Effector memory CD8-positive, alpha-beta T cell (primary cell): ENCODE measurements at places on chromosomes 4 and X.

GRCh38 chr4:26126994-26127393, 193.8 kb upstream of the RBPJ start:
- peaks cover 18% of the 10 kb centered on the region for H3K4me1 ChIP-seq
- H3K36me3 ChIP-seq, result peaks cover 9% of the 10 kb centered on the region
- peak overlapping the region; percentile 62 for H3K27ac ChIP-seq
- no peak for DNase-seq
- H3K4me3 ChIP-seq, result no peak overlapping the region
- no peaks in the 10 kb centered on the region for H3K27me3 ChIP-seq

GRCh38 chr4:125388613-125389012, 73.9 kb downstream of the FAT4 start:
- H3K27ac ChIP-seq, result no peak overlapping the region
- no peak for DNase-seq
- H3K4me1 ChIP-seq, result no peaks in the 10 kb centered on the region
- H3K36me3 ChIP-seq, result no peaks in the 10 kb centered on the region

GRCh38 chr4:10107111-10108091, 9.2 kb downstream of the WDR1 start:
- H3K36me3 ChIP-seq, result peaks cover 81% of the 10 kb centered on the region
- DNase-seq, result no peak
- peak overlapping the region; percentile 96 for H3K27ac ChIP-seq
- H3K4me3 ChIP-seq, result peak overlapping the region; percentile 80
- H3K4me1 ChIP-seq, result peaks cover 81% of the 10 kb centered on the region

DNA sequence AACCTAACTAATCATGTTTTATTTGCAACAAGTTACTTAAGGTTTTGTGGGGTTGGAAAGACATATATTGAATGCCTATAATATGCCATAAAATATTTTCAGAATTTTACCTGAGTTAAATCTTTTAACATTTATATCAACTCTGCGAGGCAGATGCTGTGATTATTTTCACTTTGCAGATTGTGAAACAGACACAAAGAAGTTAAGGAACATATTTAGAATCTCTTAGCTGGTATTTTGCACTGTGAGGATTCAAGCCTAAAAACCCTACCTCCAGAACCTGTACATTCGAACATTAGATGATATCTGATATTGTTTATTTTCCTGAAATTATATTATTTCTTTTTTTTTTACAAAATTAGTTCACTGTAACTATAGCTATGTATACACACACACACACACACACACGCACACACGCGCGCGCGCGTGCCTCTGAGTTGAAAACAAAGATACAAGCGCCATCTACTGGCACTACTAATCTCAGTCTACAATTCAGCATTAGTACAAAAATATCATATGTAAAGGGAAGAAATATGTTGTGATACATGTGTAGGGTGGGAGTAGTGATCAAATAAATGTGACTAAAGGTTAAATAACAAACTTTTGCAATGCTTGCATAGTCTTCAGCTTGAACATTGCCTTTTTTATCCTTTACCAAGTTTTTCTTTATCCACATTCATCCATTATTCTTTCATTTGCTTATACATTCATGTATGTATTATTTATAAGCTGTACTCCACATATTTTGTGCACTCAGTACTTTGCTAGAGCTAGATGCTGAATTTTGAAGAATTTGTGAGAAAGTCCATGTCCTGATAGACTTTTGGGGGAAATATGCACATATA, 61.5 kb downstream of the ANXA10 start:
- H3K36me3 ChIP-seq, result no peaks in the 10 kb centered on the region
- H3K4me1 ChIP-seq, result peaks cover 6% of the 10 kb centered on the region
- H3K27ac ChIP-seq, result no peak overlapping the region
- DNase-seq, result peak; percentile 41

GRCh38 chrX:148723551-148723950, 223.1 kb downstream of the AFF2 start:
- no peaks in the 10 kb centered on the region for H3K36me3 ChIP-seq
- no peaks in the 10 kb centered on the region for H3K27me3 ChIP-seq

GRCh38 chrX:10648614-10649013, 28.2 kb upstream of the MID1 start:
- no peaks in the 10 kb centered on the region for H3K4me1 ChIP-seq
- no peak overlapping the region for H3K4me3 ChIP-seq
- H3K27ac ChIP-seq, result no peak overlapping the region
- no peaks in the 10 kb centered on the region for H3K27me3 ChIP-seq

DNA sequence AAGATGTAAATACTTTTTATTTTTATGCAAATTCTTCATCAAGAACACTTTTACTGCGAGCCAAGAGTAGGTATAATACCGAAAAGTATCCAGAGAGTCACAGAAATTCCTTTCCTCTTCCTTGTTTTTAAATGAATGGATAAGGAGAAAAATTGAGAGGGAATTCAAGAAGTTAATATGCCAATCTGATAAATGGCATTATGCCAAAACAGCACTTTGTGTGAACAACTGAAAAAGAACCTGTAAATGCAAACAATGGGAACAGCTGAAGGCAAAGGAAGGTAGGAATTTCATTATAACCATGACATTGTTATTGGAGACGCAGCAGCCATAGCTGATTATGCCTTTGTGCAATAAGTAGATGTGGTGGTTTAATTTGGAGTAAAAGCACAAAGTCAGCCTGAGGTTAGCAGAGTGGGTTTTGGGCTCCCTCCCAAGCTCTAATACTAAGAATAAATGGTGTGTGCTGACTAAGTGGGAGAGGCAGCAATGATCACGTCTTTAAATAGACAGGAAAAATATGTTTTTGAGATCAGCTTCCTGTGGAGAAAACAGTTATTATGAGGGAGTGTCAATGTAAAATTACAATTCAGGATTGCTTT, 209.8 kb upstream of the NDST4 start:
- H3K36me3 ChIP-seq, result peaks cover 2% of the 10 kb centered on the region
- H3K27me3 ChIP-seq, result no peaks in the 10 kb centered on the region
- no peak for DNase-seq
- H3K27ac ChIP-seq, result no peak overlapping the region
- H3K4me3 ChIP-seq, result no peak overlapping the region
- no peaks in the 10 kb centered on the region for H3K4me1 ChIP-seq

GRCh38 chr4:157172011-157172410, 48.5 kb upstream of the GRIA2 start:
- no peaks in the 10 kb centered on the region for H3K27me3 ChIP-seq
- no peaks in the 10 kb centered on the region for H3K4me1 ChIP-seq
- no peak overlapping the region for H3K4me3 ChIP-seq
- H3K27ac ChIP-seq, result no peak overlapping the region
- no peaks in the 10 kb centered on the region for H3K36me3 ChIP-seq

DNA sequence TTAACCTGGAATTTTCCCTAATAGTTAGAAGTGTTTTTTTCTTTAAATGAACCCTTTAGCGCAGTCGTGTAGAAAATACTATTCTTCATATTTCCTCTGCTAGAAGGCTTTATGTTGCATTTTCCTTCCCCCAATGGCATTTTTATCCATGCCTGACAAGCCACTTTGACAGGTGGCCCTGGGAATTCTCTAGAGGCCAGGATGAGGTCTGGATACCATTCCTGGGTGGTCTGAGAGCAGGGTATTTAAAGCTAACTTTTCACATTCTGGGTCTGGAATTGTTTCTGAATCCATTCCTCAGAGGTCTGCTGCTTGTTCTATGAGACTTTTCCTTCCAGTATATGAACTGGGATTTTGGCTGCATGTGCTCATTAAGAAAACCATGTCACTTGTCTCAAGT, 31.2 kb upstream of the PDGFRA start:
- H3K27ac ChIP-seq, result no peak overlapping the region
- DNase-seq, result no peak
- H3K4me1 ChIP-seq, result no peaks in the 10 kb centered on the region
- H3K4me3 ChIP-seq, result no peak overlapping the region
- peaks cover 18% of the 10 kb centered on the region for H3K27me3 ChIP-seq

DNA sequence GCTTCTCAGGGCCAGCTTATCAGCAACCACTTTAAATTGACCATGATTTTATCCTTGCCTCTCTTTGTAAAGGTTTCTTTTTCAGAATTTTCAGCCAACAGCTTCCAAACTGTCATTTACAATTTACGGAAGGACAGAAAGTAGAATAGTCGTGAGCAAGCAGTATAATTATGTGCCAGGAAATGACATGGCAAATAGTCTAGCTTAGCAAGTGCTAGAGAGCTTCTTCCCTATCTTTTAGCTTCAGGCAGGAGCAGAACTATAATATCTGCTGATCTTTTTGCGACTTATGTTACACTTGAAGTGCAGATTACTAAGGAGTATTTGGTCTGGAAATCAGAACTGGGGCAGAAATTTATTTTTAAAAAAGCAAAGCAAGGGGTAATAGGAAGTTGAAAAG, 123.0 kb upstream of the AP1S2 start:
- H3K27ac ChIP-seq, result no peak overlapping the region
- H3K36me3 ChIP-seq, result no peaks in the 10 kb centered on the region
- no peak for DNase-seq
- no peaks in the 10 kb centered on the region for H3K4me1 ChIP-seq
- no peak overlapping the region for H3K4me3 ChIP-seq
- no peaks in the 10 kb centered on the region for H3K27me3 ChIP-seq

- peaks cover 1% of the 10 kb centered on the region for H3K4me1 ChIP-seq
- H3K36me3 ChIP-seq, result no peaks in the 10 kb centered on the region
- DNase-seq, result no peak
- H3K27ac ChIP-seq, result no peak overlapping the region
Measured at GRCh38 chr4:129342819-129343408, 247.0 kb downstream of the C4orf33 start.

GRCh38 chr4:52431410-52431809, 227.7 kb downstream of the USP46 start:
- H3K27me3 ChIP-seq, result no peaks in the 10 kb centered on the region
- H3K36me3 ChIP-seq, result no peaks in the 10 kb centered on the region
- DNase-seq, result no peak
- H3K27ac ChIP-seq, result no peak overlapping the region
- H3K4me1 ChIP-seq, result no peaks in the 10 kb centered on the region
- no peak overlapping the region for H3K4me3 ChIP-seq

DNA sequence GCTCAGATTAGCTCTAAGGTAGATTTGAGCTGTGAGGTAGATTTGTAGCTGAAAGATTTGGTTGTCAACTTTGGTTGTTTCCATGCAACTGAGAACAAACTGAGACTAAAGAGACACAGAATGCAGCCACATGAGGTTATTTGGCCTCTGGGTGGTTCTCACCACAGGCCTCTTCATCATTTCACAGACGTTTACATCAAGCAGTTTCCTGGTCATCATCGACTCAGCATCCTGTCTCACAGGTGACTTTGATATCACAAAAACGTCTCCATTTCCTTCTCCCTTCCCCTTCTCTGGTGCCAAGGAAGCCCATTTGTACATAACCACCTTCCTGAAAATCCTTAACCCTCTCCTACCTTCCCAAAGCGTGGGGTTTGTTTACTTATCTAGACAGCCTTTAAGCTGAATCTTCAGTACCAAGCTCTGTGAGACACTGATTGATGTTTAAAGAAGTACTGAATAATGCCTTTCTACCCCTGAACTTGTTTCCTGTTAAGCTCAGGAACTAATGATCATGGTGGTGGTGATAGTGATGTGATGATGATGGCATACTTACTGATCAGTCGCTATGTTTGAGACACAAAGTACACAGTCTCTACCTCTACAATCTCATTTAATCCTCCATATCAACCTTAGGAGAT, 81.9 kb downstream of the FAM114A1 start:
- no peaks in the 10 kb centered on the region for H3K36me3 ChIP-seq
- DNase-seq, result peak; percentile 11
- H3K4me1 ChIP-seq, result peaks cover 8% of the 10 kb centered on the region
- no peak overlapping the region for H3K4me3 ChIP-seq
- peak overlapping the region; percentile 72 for H3K27ac ChIP-seq

DNA sequence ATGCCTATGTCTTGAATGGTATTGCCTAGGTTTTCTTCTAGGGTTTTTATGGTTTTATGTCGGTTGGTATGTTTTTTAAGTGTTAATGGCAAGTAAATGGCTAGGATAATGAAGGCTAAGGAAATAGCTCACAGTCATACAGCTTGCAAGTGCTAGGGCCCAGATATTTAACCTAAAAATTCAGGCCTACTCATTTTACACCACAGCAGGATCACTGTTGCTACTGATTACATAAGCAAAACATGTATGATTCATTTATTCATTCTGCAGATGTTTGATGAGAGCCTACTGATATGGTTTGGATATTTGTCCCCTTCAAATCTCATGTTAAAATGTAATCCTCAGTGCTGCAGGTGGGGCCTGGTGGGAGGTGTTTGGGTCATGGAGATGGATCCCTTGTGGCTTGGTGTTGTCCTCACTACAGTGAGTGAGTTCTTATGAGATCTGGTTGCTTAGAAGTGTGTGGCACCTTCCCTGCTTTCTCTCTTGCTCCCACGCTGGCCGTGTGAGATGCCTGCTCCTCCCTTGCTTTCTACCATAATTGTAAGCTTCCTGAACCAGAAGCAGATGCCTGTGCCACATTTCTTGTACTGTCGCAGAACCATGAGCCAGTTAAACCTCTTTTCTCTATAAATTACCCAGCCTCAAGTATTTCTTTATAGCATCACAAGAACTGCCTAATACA, 175.5 kb downstream of the MAPK10 start:
- no peak overlapping the region for H3K4me3 ChIP-seq
- no peaks in the 10 kb centered on the region for H3K27me3 ChIP-seq
- DNase-seq, result no peak

DNA sequence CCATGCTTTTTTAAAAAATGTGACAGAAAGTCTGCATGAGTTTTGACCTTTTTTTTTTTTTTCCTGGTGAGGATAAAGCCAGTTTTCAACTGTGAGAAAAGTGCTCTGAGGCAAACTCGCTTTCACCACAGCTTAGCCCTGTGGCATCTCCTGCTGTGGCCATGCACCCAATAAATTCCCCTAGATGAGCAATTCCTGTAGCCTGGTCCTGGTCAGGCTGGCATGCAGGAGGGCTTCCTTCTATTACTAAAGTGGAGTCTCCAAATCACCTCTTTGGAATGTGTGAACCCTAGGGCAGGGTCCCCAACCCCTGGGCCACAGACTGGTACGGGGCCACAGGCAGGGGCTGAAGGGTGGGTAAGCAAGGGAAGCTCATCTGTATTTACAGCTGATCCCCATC, 265.4 kb downstream of the RAPGEF2 start:
- H3K36me3 ChIP-seq, result no peaks in the 10 kb centered on the region
- H3K4me3 ChIP-seq, result no peak overlapping the region
- H3K27me3 ChIP-seq, result peaks cover 29% of the 10 kb centered on the region
- no peak overlapping the region for H3K27ac ChIP-seq
- H3K4me1 ChIP-seq, result no peaks in the 10 kb centered on the region

GRCh38 chr4:87235020-87235671, 14.7 kb upstream of the KLHL8 start:
- DNase-seq, result no peak
- H3K4me1 ChIP-seq, result peaks cover 4% of the 10 kb centered on the region
- H3K27ac ChIP-seq, result no peak overlapping the region
- H3K4me3 ChIP-seq, result peak overlapping the region; percentile 77

DNA sequence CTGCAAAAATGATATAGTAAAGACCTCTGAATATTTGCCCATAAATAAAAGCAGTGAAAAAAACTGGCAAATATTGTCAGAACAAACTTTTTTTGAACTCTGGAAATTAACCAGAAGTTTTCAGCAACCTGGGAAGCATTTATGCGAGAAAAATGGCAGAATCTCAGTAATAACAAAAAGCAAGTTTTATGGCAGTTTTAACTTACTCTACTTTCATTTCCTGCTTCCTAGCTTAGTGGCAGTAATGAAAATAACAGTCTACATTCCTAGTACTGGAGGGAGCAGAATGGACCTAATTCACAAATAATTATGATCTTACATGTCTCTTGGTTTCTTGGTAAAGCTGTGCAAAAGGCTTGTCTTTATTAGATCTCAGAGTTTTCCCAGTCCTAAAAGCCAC, 460.1 kb downstream of the NAF1 start:
- peaks cover 3% of the 10 kb centered on the region for H3K36me3 ChIP-seq
- H3K27ac ChIP-seq, result no peak overlapping the region
- no peak for DNase-seq
- H3K4me3 ChIP-seq, result no peak overlapping the region
